Retina (tissue), 1 donor: ENCODE measurements at places on chromosomes 1 and 21.
A peak's percentile ranks its signal among the peaks of the same experiment; 100 is the strongest.

- no peak for DNase-seq
Observed at GRCh38 chr21:42315296-42315891, at the start of gene TFF3. TSS of gene TFF3 (minus strand) at chr21:42315409. CDS start at chr21:42315374, 35 bp downstream.

DNA sequence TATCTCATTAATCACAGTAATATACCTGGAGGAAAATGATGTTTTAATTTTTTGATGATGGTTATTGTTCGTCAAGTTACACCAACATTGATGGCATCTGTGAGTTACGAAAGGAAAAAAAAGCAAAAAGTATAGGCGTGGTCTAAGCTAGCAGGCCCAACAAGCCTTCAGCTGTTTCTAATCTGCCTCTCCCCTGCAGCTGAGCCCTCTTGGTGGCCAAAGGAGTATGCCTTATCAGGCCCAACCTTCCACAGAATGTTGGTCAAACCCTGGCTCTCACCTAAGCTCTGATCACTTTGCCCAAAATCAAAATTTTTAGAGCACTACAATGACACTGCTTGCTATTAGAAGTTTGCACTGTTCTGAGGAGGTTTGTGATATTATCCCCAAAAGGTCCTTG is 4.9 kb downstream of the C1orf105 start:
- no peak for DNase-seq

- no peak for DNase-seq
Observed at GRCh38 chr1:168821434-168821833, 92.4 kb upstream of the DPT start.

DNA sequence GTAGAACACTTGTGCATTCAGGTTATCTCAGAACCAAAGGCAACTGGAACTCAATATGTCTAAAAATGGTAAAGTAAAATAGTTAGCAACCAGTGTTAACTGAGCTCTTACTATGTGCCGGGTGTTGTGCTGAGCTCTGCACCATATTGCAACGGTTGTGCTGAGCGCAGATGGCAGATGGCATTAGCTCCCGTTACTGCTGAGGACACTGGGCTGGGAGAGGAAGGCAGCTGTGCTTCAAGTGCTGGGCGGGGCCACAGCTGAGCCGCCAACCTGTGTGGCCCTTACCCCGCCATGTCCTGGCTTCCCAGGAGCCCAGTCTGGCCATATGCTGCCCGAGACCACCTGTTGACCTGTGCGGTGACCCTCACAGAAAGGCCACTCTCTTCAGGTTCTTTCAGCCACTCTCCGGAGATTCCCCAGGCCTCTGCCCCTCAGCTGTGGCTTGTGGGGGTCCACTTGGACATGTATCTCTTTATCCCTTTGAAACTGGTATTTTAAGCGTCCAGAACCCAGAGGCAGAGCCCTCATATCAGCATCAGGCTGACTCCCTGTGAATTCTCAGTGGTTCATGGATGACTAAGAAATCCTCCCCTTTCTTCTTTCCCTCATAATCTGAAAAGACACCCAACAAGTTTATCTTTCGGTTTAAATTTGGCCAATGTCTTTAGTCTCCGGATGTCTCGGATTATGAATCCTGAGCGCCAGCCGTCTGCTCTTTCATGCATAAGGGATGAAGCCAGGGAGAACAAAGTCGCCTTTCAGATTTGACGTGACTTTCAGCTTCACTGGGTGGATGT is 26.4 kb downstream of the LDLRAP1 start:
- DNase-seq: peak; percentile 65

DNA sequence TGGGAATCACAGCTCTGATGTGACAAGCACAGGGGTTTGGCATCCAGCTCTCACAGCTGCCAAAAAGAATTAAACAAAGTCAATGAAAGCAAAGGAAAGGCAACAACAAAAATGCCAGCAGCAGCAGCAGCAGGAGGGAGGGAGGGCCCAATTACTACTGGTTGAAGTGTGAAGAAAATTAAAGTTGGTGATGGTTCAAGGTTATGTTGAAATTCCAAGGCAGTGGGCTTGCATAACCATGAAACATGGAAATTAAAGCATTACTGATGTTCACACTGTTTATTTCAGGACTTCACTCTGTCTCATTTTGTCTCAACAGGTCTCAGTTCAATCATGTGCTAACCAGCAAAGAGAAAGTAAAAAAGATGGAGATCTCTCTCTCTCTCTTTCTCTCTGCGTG is 220.3 kb upstream of the LYPLAL1 start:
- DNase-seq: peak; percentile 62

DNA sequence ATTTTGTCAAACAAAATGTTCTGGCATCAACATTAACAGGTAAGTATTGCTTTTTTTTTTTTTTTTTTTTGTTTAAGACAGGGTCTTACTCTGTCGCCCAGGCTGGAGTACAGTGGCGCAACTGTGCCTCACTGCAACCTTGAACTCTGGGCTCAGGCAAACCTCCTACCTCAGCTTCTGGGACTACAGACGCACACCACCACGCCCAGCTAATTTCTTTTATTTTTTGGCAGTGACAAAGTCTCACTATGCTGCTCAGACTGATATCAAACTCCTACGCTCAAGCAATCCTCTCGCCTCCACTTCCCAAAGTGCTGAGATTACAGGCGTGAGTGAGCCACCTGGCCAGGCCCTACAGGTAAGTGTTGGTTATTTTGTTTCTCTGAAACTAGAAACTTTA is 2.4 kb downstream of the TUT4 start:
- DNase-seq: no peak

DNA sequence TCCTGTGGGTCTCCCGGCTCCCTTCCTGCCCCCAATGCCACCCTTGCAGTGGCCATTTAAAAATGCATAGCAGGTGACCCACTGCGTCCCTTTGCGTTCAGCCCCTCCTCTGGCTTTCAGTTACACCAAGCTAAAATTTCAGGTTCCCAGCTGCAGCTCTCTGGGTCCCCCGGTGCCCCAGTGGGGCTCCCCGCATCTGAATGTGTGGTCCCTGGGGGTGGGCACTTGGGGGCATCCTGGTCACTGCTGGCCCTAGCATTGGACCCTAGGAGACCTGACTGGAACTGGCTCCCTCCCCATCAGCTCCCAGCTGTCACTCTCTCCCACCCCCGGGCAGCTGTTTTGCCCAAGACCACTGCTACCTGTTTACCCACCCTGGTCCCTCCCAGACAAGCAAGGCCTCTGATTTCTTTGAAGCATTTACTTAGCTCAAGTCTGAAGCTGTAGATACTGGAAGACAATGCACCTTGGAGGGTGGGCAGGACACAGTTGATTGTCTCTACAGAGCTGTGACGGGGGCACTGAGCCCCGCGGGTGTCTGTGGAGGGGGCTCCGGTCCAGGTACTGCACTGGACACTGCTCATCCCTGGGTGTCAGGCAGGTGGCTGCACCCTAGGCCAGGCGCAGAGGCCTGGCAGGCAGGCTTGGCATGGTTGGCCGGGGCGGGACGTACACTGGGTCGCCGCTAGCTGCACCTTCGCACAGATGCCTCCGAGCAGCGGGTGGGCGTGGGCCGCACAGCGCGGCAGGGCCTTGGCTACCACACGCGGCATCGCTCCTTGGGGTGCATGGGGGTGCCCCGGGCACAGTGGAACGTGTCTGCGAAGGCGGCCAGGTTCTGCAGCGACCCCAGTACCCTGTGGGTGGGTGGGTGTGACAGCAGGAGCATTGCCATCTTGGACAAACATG is 3.9 kb downstream of the PRXL2B start:
- no peak for DNase-seq

- DNase-seq: no peak
Observed at GRCh38 chr1:33374336-33375105, 53.6 kb upstream of the A3GALT2 start.

- DNase-seq: no peak
Observed at GRCh38 chr1:117608758-117609157, 2.9 kb downstream of the TENT5C start.

DNA sequence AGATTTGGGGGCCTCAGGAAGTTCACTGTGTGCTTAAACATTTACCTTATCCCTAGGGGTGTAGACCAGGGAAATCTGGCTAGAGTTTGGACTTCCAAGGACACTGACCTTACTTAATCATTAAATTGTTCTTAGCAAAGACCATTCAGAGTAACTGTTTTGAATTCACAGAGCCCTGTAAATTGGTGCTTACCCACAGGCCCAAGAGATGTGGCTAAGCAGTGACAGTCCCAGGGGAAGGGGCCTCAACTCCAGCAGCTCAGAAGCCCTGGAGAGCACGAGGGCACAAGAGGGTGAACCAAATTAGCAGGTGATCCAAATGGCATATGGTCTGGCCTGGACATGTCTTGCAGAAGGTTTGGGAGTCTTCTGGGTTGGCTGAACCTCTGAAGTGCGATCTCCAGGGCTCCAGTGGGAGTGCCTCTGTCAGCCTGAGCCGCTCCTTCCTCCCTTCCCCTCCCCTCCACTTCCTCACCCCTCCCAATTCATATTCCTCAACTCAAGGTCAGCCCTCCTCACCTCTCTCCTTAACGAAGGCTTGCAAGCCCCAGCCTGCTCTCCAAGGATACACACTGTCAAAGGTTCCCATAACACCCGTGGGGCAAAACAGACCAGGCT is 4.3 kb downstream of the PAQR7 start:
- no peak for DNase-seq

DNA sequence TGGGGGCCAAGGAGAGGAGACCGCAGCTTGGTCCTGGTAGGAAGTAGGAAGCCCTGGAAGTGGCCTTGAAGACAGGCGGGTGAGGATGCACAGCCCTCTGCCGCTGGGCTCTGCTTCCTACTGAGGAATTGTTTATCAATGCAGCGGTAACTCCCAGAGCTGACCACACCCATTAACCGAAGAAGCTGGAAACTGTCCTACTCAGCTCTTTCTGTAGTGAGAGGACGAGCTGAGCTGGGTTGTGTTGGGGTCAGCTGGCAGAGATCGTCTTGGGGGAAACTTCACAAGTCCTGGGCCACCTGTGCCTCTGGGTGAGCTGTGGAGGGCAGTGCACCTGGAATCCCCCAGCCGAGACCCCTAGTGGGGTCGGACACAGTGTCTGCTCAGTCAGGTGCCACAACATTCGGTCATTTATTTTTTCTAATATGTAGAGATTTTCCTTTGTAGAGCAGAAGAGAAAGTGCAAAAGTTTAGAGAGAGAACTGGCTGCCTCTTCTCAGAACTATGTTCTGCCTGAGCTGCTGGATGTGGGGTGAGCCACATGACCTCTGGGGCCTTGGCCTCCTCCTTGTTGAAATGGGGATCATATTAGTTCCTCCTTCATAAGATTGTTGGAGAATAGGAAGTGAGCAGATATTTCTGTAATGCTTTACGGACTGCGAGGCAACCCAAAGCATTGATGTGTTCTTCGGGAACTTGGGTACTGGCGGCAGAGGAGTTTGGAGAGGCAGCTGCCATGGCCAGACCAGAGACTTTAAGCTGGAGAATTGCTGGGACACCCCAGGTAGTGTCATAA is 3.6 kb downstream of the NECAP2 start:
- no peak for DNase-seq

GRCh38 chr1:159554261-159554660 is 18.5 kb upstream of the OR10J5 start:
- no peak for DNase-seq

GRCh38 chr21:38351176-38351959 is 94.6 kb downstream of the KCNJ15 start:
- DNase-seq: no peak

DNA sequence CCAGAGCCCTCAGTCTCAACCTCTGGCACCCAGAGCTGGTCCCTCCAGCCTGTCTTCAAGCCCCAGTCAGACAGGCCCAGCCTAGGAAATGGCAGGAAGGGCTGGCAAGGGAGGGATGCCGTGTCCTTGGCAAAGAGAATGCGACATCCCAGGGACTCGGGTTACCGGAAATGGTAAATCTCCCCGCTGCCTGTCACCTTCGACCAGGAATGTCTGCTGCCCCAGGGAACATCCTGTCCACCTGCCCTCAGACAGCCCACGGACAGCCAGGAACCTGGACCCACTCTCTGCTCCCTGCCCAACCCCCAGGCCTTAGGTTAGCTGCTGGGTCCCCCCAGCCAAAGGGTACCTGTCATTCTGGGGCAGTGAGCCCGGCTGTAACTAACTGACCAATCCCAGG is 23.9 kb downstream of the HSPG2 start:
- DNase-seq: no peak

DNA sequence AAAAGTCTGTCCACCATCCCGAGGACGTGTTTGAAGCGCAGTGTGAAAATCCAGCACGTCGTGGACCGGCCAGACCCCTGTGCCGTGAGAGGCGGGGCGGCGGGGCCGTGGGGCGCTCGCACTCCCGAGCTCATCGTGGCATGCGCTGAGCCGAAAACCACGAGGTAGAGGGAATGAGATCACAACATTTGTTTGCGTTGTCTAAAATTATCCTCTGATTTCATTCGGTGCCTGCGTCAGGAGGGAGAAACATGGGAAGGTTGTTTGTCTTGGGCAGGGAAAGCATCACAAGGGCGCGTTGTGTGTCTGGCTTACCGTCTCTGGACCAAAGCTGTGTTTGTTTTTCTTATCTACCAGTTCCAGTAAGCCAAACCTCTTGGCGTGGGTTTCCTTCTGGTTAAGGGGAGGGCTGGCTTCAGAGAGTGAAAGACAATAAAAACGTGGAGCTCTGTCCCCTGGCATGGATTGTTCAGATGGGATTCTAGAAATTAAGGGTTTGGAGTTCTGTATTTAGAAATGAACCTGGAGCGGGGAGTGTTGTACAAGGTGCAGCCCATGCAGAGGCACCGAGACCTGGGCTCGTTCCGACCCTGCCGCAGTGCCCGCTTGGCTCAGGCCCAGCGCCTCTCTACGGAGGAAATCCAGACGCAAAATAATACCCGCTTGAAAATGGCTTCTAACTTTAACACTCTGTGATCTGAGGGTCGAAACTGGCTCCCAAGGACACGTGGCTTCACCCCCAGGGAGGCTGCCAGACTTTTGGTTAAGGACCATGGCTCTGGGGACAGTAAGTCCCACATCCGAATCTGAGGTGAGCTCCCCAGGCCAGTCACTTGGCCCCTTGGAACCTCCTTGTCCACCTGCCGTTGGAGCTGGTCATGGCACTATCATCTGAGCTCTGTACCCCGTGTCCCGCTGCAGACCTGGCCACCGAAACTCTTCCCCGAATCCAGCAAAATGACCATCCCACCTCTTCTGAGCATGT is 68.7 kb upstream of the FAM3B start:
- no peak for DNase-seq

DNA sequence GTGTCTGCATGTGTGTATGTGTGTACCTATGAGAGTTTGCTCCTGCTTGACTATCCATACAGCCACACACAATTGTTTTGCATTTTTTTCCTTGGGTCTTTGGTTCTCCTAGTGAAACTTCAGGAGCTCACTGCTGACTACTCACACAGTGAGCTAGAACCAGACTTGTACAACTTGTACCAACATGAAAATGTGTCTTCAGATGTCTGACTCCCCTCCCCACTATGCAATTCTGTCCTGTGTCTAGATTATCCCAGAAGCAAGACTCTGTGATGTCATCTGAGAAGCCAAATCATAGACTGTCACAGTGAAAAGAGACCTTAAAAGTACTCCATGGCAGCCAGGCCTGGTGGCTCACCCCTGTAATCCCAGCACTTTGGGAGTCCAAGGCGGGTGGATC is 49.7 kb downstream of the ELAVL4 start:
- DNase-seq: no peak

GRCh38 chr1:37120279-37120678 is 86.0 kb upstream of the GRIK3 start:
- no peak for DNase-seq

DNA sequence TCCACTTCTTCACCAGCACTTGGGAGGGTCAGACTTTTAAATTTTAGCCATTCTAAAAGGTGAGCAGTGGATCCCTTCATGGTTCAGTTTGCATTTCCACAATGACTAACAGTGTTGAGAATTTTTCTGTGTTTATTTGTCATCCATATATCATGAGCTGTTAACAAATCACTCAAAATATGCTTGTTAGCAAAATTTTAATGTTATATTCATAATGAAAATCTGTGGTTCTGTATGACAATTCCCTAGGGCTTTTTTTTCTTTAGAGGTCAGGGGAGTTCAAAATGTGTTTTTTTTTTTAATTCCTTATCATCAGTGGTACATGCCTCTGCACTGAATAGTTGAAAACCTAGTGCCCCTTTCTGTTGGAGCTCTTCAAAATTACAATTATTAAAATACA is 682.2 kb upstream of the ADGRL2 start:
- DNase-seq: no peak
